ENCODE measurements at places on chromosomes 6 and 20. TPM values are rescaled to one million over a fixed set of nuclear protein-coding genes. Genes with fewer than 3 reads are reported as not detected.

DNA sequence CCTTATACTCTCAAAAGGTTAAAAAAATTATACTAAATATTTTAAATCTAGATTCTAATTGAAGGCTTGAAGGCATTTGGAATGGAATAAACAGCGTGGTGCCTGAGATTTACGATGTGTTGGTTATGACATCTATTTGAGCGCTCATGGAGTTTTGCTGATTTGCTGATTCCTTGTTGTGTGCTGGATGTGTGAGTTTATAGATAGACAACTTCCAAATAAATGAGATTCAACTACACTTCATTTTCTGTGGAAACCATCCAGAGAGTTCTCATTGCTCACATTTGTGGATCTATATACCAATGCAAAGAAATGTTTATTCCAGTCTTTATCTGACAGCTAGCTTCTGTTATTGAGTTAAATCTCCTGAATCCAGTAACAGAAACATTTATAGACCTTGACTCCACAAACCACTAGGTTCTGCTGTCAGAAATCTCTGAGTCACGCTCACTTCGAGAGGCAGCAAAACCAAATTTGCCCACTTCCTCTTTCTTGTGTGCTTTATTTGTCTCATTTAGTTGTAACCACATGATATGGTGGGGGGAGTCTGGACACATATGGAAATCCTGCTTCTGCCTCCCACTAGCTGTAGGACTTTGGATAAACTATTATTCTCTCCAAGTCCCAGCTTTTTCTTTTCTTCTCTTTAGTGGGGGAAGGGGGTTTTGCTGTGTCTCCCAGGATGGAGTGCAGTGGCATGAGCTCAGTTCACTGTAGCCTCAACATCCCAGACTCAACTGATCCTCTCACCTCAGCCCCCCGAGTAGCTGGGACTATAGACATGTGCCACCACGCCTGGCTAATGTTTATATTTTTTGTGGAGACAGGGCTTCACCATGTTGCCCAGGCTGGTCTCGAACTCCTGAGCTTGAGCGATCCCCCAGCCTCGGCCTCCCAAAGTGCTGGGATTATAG, 54.5 kb downstream of the IPCEF1 start:
- peak; percentile 56 for DNase-seq
- no peak overlapping the region for H3K4me3 ChIP-seq
- H3K27ac ChIP-seq: no peak overlapping the region
- H3K4me1 ChIP-seq: peaks cover 8% of the 10 kb centered on the region

- H3K36me3 ChIP-seq: no peaks in the 10 kb centered on the region
- no peaks in the 10 kb centered on the region for H3K27me3 ChIP-seq
- H3K27ac ChIP-seq: no peak overlapping the region
- no peak for DNase-seq
- H3K4me1 ChIP-seq: no peaks in the 10 kb centered on the region
- no peak overlapping the region for H3K4me3 ChIP-seq
Measured at GRCh38 chr20:57417830-57418780, 26.9 kb downstream of the RBM38 start.

GRCh38 chr6:75483136-75483952, 10.3 kb downstream of the FILIP1 start:
- H3K27me3 ChIP-seq: peaks cover 11% of the 10 kb centered on the region
- no peaks in the 10 kb centered on the region for H3K36me3 ChIP-seq
- no peak for DNase-seq
- H3K27ac ChIP-seq: no peak overlapping the region
- H3K4me3 ChIP-seq: no peak overlapping the region

DNA sequence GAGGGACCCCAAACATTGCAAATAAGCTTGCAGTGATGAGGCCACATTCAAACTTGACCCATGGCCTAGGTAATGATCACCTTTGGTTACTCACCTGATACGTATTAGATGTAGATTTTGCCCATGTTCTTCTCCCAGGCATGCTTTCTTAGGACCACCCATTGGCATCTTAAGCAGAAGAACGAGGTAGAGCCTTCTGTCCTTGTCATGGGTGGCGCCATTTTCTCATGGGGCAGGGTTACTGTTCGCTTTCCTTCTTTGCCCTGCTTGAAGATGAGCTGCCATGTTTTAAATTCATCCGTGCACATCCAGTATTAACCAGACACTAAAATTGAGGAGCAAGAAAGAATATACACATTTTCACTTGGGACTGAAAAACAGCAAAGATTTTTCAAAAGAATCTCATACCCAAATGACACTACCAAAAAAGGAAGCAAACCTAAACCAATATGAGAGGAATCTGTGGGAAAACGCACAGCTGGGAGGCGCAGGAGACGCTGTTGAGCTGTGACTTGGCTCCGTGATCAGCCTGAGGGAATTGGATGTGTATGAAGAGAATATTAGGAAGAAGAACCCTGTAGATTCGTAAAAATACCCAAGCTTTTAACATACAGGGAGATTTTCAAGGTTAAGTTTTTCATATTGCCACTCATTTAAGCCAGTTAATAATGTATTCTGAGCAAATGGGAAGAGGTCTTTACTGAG, 36.6 kb downstream of the GMPR start:
- H3K27me3 ChIP-seq: no peaks in the 10 kb centered on the region
- no peak overlapping the region for H3K27ac ChIP-seq
- no peaks in the 10 kb centered on the region for H3K36me3 ChIP-seq
- DNase-seq: no peak

Gene CLVS2
- not detected for total RNA-seq

DNA sequence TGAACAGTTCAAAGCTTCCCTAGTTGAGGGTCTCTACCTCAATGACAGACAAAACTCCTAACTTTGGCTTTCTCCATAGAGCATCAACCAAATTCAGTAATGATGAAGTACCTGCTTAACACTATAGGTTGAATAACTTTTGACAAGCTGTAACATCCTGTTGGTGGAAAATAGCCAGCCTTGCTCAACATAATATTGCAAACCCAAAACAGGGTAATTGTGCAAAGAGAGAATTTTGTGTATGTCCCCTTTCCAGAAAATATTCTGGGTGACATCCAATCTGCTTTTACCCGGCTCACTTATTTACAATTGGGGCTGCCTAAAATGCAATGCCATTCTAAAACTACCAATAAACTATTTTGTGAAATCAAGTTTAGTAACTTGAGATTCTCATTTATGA, 72.8 kb downstream of the ATXN1 start:
- no peak overlapping the region for H3K27ac ChIP-seq
- no peaks in the 10 kb centered on the region for H3K36me3 ChIP-seq
- no peaks in the 10 kb centered on the region for H3K27me3 ChIP-seq
- no peak for DNase-seq
- H3K4me1 ChIP-seq: peaks cover 84% of the 10 kb centered on the region
- no peak overlapping the region for H3K4me3 ChIP-seq

- H3K36me3 ChIP-seq: no peaks in the 10 kb centered on the region
- peaks cover 6% of the 10 kb centered on the region for H3K4me1 ChIP-seq
- no peaks in the 10 kb centered on the region for H3K27me3 ChIP-seq
- no peak overlapping the region for H3K4me3 ChIP-seq
- DNase-seq: peak; percentile 43
Measured at GRCh38 chr6:14305131-14305530, 187.6 kb downstream of the CD83 start.

DNA sequence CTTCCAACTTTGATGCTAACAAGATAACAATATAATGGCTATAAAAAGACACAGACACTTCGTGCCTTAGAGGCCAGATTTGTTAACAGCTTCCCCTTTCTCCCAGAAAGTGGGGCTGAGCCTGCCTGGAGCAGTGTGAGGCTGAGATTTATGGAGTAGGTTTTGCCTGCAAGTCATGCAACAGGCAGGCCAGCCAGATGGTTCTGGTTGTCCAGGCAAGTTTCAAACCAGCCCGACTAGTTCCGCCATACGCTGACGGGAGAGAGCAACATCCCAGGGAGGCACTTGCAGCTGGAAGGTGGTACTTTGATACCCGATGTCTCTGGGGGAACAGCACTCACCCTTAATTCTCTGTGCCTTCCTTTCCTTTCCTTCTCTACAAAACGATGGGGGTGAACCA, 81.3 kb upstream of the NAA20 start:
- H3K4me1 ChIP-seq: peaks cover 17% of the 10 kb centered on the region
- no peaks in the 10 kb centered on the region for H3K36me3 ChIP-seq
- no peak for DNase-seq
- no peak overlapping the region for H3K4me3 ChIP-seq
- H3K27ac ChIP-seq: no peak overlapping the region

DNA sequence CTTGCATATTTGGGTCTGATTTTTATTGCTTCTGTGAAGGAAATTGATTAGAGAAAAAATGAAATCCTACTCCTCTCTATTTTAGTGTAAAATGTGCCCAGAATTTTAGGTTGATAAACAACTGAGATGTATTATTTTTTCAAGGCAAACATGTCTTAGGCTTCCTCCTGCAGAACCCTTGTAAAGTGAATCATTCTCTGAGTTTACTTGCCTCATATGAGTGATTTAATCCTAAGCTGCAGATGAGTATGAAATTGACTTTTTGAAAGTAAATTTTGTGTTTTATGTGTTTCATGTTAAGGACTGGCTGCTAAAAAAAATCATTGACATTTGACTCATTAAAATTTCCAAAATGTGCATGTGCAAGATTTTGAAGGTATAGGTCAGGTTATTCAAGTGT, 138.5 kb upstream of the PHACTR1 start:
- H3K4me1 ChIP-seq: no peaks in the 10 kb centered on the region
- H3K4me3 ChIP-seq: no peak overlapping the region
- no peak for DNase-seq
- no peak overlapping the region for H3K27ac ChIP-seq

- no peak overlapping the region for H3K4me3 ChIP-seq
- H3K27ac ChIP-seq: no peak overlapping the region
- DNase-seq: no peak
Measured at GRCh38 chr20:58432186-58432954, 43.3 kb downstream of the VAPB start.

Gene APCDD1L
- not detected for total RNA-seq

Gene C6orf52
- total RNA-seq: 1.3 TPM

- no peaks in the 10 kb centered on the region for H3K36me3 ChIP-seq
- H3K27ac ChIP-seq: no peak overlapping the region
- H3K4me1 ChIP-seq: no peaks in the 10 kb centered on the region
- H3K4me3 ChIP-seq: no peak overlapping the region
- peaks cover 7% of the 10 kb centered on the region for H3K27me3 ChIP-seq
Measured at GRCh38 chr6:70124882-70125545, 177.9 kb downstream of the COL9A1 start.

Gene ASF1A
- total RNA-seq: 30.3 TPM

DNA sequence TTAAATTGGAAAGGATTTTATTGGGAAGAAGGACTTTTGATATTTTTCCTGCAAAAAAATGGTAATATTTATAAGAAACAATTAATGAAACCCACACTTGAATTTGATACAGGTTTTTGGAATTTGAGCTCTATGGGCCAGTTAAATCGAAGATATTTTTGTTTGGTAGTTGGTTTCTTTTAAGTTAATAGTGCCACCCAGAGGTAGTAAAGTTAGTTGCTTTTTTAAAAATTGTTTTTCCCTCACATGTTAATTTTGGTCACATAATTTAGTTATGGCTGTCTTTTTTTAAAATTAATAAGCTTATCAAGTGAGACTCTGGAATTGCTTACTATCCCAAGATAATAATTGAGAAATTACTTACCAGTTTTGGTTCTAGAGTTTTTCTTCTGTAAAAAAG, 7.1 kb downstream of the PRIM2 start:
- no peak for DNase-seq
- H3K27me3 ChIP-seq: no peaks in the 10 kb centered on the region
- H3K4me1 ChIP-seq: peaks cover 33% of the 10 kb centered on the region
- no peak overlapping the region for H3K4me3 ChIP-seq
- peaks cover 75% of the 10 kb centered on the region for H3K36me3 ChIP-seq
- no peak overlapping the region for H3K27ac ChIP-seq

GRCh38 chr6:158222066-158222465, 53.9 kb downstream of the GTF2H5 start:
- H3K27me3 ChIP-seq: no peaks in the 10 kb centered on the region
- no peak overlapping the region for H3K4me3 ChIP-seq
- DNase-seq: no peak
- no peaks in the 10 kb centered on the region for H3K4me1 ChIP-seq
- H3K36me3 ChIP-seq: no peaks in the 10 kb centered on the region

Gene MRAP2
- total RNA-seq: not detected

GRCh38 chr6:131052181-131052580, 10.9 kb downstream of the EPB41L2 start:
- H3K27me3 ChIP-seq: no peaks in the 10 kb centered on the region
- H3K4me1 ChIP-seq: no peaks in the 10 kb centered on the region
- peaks cover 14% of the 10 kb centered on the region for H3K36me3 ChIP-seq
- H3K27ac ChIP-seq: no peak overlapping the region

DNA sequence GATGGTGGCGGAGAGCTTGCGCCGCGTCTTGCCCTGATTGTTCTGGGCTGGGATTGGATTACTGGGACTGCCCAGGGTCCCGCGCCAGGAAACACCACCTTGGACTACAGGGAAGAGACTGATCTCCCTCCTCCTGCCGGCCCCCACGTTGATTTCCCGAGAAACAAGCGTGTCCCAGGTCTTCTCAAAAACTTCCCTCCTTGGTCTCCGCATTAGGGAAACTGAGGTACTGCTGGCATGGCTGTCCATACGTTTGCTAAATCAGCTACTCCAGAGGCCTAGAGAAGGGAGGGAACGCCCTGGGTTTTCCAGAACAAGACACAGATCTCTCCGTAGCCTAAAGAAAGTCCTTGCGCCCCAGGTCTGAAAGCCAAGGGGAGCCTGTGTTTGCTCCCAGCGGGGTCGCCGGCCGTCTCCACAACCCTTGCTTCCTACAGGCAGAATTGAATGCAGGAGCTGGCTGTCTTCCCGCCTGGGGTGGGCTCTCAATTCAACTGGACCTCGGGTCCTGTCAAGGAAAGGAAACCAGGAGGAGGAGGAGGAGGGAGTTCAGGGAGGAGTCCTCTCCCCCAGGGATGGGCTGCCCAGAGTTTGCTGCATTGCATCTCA, 29.2 kb downstream of the TFAP2A start:
- peaks cover 90% of the 10 kb centered on the region for H3K27me3 ChIP-seq
- peaks cover 10% of the 10 kb centered on the region for H3K36me3 ChIP-seq
- no peak overlapping the region for H3K27ac ChIP-seq
- H3K4me1 ChIP-seq: peaks cover 18% of the 10 kb centered on the region

Gene EYA4
- not detected for total RNA-seq

DNA sequence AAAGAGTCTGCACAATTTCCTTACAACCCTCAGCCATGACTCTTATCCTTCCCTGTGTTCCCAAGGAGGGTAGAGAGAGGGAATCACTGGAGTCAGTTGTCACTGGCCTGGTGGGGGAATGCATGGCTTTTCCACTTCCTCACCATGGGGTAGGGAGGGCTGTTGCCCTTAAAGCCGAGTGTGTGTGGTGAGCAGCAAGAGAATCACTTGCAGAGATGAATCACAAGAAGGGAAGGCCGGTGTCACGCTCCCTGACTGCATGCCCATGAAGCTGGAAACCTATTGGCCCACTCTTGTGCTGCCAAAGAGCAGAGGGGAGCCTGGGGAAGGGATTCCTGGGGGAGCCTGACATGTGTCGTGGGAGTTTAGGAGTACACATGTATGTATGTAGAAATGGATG, 18.1 kb upstream of the BMP6 start:
- no peaks in the 10 kb centered on the region for H3K36me3 ChIP-seq
- no peak overlapping the region for H3K27ac ChIP-seq
- no peak overlapping the region for H3K4me3 ChIP-seq
- H3K4me1 ChIP-seq: no peaks in the 10 kb centered on the region

- no peaks in the 10 kb centered on the region for H3K4me1 ChIP-seq
- H3K4me3 ChIP-seq: no peak within 1 kb of the TSS
- no peaks in the 10 kb centered on the region for H3K36me3 ChIP-seq
- DNase-seq: peak; percentile 4
- peaks cover 19% of the 10 kb centered on the region for H3K27me3 ChIP-seq
Measured at GRCh38 chr6:62285612-62286469, at the start of gene KHDRBS2. Gene KHDRBS2, minus strand, starts transcription at chr6:62286225.
